ENCODE measurements at places on chromosomes 1 and 21. TPM values are rescaled to one million over a fixed set of nuclear protein-coding genes. Genes with fewer than 3 reads are reported as not detected.
A peak's percentile ranks its signal among the peaks of the same experiment; 100 is the strongest.

The KCNE2 gene
- total RNA-seq, result not detected

- H3K4me3 ChIP-seq, result no peak overlapping the region
- H3K4me1 ChIP-seq, result no peaks in the 10 kb centered on the region
- H3K36me3 ChIP-seq, result no peaks in the 10 kb centered on the region
- no peaks in the 10 kb centered on the region for H3K27me3 ChIP-seq
- no peak overlapping the region for H3K27ac ChIP-seq
Measured at GRCh38 chr1:171641076-171641864, 11.2 kb downstream of the MYOC start.

DNA sequence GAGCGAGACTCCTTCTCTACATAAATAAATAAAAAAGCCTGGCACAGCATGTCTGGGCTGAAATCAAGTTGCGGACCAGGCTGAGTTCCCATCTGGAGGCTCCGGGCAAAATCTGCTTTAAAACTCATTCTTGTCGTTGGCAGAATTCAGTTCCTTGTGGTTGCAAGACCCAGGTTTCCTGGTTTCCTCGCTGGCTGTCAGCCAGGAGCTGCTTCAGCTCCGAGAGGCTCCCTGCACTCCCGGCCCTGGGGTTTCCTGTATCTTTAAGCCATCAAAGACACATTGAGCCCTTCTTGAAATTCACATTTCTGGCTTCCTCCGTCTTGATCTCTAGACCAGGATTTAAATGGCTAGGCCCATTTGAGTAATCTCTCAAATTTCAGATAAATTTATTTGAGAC is 20.6 kb upstream of the SCCPDH start:
- H3K4me1 ChIP-seq, result peaks cover 31% of the 10 kb centered on the region
- H3K27me3 ChIP-seq, result no peaks in the 10 kb centered on the region
- H3K4me3 ChIP-seq, result no peak overlapping the region

DNA sequence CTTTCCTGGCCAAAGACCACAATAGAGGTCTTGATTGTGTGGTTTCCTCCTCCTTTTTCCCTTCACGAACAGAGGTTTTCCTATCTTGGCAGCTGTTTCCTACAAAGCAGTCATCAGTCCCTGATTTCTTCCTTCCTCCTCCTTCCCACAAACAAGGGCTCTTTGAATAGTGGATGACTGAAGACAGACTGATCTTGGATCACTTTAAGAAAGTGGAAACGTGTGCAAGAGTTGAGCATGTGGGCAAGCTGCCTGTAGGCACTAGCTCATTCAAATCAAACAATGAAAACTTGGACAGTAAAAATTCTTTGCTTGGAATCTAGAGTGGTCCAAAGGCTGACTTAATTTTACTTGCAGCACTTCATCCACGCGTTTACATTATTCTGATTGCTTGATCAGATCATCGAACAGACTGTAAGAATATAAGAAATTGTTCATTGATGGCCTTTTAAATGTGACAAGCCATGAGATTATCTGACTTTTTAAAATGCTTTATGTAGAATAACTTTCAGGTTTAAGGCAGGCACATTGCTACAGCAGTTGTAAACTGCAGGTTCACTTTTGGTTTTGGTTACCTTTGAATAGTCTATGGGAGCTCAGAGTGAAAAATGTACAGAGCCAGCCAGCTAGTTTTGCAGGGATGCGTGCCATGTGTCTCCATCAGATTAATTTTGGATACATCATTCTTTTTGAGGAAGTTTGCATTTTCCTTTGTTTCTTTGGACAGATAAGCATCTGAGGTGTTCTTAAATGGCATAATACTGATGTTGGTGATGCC is 34.4 kb downstream of the ADGRL2 start:
- H3K27ac ChIP-seq, result no peak overlapping the region
- H3K27me3 ChIP-seq, result no peaks in the 10 kb centered on the region
- peaks cover 5% of the 10 kb centered on the region for H3K4me1 ChIP-seq
- no peaks in the 10 kb centered on the region for H3K36me3 ChIP-seq

GRCh38 chr21:46081022-46081861 is 16.7 kb upstream of the COL6A2 start:
- H3K27ac ChIP-seq, result no peak overlapping the region
- H3K4me3 ChIP-seq, result no peak overlapping the region
- peaks cover 7% of the 10 kb centered on the region for H3K27me3 ChIP-seq
- H3K4me1 ChIP-seq, result no peaks in the 10 kb centered on the region
- H3K36me3 ChIP-seq, result no peaks in the 10 kb centered on the region
- DNase-seq, result no peak

GRCh38 chr1:43563876-43564539 is 33.3 kb downstream of the PTPRF start:
- H3K36me3 ChIP-seq, result peaks cover 12% of the 10 kb centered on the region
- no peak overlapping the region for H3K27ac ChIP-seq

- H3K27ac ChIP-seq, result no peak overlapping the region
- no peak for DNase-seq
- no peaks in the 10 kb centered on the region for H3K36me3 ChIP-seq
Measured at GRCh38 chr1:11531943-11532342, 53.0 kb downstream of the DISP3 start.

GRCh38 chr21:26966649-26967061 is 233 bp downstream of the ADAMTS5 start:
- H3K36me3 ChIP-seq, result no peaks in the 10 kb centered on the region
- no peak for DNase-seq
- peaks cover 10% of the 10 kb centered on the region for H3K4me1 ChIP-seq
- H3K27me3 ChIP-seq, result no peaks in the 10 kb centered on the region
- H3K4me3 ChIP-seq, result peak overlapping the region; percentile 92

DNA sequence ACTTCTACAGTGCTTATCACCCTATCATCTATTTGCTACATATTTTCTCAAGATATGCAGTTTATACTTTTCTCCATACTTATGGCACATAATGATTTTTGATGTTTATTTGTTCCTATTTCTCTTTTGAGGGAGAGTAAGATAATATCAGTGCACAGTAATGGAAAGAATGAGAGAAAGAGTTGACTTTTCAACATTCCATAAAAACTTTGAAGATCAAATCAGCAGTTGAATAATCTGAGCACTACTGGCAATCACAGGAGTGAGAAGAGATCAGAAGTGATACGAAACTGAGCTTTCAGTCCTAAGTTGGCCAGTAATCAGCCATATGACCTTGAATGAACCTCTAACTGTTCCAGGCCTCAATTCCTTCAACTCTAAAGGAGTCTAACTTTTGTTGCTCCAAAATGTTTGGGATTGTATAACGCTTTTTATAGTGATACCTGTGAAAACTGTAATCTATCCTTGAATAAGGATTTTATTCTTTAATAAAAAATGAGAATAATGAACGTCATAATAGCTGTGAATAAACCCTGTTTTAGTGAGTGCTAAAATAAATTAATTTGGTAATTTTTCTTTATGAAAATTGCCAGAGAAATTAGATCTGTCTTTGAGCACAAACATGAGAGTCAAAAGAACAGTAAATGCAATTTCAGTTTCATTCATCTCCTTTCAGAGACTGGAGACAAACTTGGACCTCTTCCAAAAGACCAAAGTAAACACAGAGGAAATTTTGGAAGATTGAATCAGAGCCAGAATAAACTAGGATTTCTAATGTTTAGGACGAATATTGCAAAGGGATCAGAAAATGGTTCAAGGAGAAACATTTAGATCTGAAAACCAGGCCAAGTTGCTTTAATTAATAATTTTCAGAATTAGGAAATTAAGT is 309.9 kb downstream of the ADGRL2 start:
- no peak overlapping the region for H3K4me3 ChIP-seq
- H3K4me1 ChIP-seq, result peaks cover 5% of the 10 kb centered on the region
- DNase-seq, result peak; percentile 48
- H3K27ac ChIP-seq, result no peak overlapping the region
- no peaks in the 10 kb centered on the region for H3K27me3 ChIP-seq

Measured in MCF 10A (cell line).